Activated CD8-positive, alpha-beta T cell treated with anti-CD3 and anti-CD28 coated beads, Interleukin-2, amount 10 ng/mL, durations not matched to agents 7 days and 5 days (primary cell): ENCODE measurements at places on chromosomes 16 and 17. TPM values are rescaled to one million over a fixed set of nuclear protein-coding genes. Genes with fewer than 3 reads are reported as not detected.

DNA sequence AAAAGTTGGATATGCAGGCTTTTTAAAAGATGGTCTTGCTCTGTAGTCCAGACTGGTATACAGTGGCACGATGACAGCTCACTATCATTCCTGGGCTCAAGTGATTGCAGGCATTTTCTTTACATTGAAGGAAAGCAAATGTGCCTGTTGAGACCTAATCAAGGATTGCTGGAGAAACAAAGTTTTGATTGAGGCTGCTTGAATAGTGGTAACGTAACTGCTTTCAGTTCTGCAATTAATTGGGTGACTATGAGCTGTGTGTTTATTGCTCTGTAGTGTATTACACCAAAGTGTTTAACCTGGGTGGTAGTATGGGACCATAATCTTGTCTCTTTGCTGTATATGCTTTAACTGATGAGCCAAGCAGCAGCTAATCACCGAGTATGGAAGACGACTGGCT is 2.3 kb downstream of the UBB start:
- peaks cover 38% of the 10 kb centered on the region for H3K36me3 ChIP-seq
- peaks cover 49% of the 10 kb centered on the region for H3K4me1 ChIP-seq
- H3K27me3 ChIP-seq, result peaks cover 4% of the 10 kb centered on the region

- no peak overlapping the region for H3K27ac ChIP-seq
- H3K36me3 ChIP-seq, result no peaks in the 10 kb centered on the region
- no peak overlapping the region for H3K4me3 ChIP-seq
- no peak for DNase-seq
Measured at GRCh38 chr17:10743316-10744009, 13.6 kb upstream of the TMEM220 start.

DNA sequence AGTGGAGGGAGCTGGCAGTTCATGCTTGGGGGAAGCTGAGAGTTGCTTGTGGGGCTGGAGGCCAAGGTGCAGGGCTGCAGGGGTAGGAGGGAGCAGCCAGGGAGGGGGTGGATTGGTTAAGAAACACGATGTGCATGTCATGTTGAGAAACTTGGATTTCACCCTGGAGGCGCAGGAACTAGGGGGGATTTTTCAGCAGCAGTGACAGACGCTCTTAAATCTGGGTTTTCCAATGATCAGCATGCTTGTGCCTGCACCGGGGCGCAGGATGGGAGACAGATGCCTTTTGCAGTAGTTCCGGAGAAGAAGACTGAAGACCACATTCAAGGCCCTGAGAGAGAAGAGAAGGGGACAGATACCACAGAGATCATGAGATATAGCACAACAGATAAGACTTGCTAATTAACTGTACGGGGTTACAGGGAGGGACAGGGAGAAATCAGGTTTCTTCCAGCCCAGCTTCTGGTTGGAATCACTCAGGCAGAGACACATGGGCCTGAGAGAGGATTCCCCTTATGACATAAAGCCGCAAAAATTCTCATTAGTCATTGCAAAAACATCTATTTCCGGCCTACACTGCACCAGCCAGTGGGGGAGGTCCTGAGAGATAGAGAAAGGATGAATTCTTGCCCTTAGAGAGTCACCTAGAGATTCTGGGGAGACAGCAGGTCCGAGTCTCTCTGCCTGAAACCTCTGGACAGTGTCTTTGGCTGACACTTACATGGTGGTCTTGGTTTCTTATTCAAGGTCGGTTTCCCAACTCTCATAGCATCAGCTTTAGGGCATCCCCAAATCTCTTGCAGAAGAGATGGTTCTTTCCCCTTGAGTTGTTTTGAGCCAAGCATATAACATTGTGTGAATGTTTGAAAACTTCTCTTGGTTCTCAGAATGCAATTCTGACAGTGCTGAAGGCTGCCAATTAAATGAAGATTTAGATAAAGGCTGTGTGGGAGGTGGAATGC is 27.1 kb downstream of the CDH13 start:
- H3K4me3 ChIP-seq, result peak overlapping the region; percentile 44
- peak; percentile 67 for DNase-seq
- H3K27ac ChIP-seq, result peak overlapping the region; percentile 98
- H3K4me1 ChIP-seq, result peaks cover 96% of the 10 kb centered on the region
- H3K27me3 ChIP-seq, result no peaks in the 10 kb centered on the region

- H3K27me3 ChIP-seq, result no peaks in the 10 kb centered on the region
- H3K4me1 ChIP-seq, result peaks cover 46% of the 10 kb centered on the region
- peak overlapping the region; percentile 100 for H3K4me3 ChIP-seq
Measured at GRCh38 chr17:42608305-42609181, 631 bp downstream of the RETREG3 start.

- peaks cover 44% of the 10 kb centered on the region for H3K36me3 ChIP-seq
- no peak overlapping the region for H3K27ac ChIP-seq
- DNase-seq, result no peak
- H3K4me1 ChIP-seq, result peaks cover 2% of the 10 kb centered on the region
- H3K27me3 ChIP-seq, result no peaks in the 10 kb centered on the region
Measured at GRCh38 chr16:22328081-22328725, 31.0 kb downstream of the POLR3E start.

DNA sequence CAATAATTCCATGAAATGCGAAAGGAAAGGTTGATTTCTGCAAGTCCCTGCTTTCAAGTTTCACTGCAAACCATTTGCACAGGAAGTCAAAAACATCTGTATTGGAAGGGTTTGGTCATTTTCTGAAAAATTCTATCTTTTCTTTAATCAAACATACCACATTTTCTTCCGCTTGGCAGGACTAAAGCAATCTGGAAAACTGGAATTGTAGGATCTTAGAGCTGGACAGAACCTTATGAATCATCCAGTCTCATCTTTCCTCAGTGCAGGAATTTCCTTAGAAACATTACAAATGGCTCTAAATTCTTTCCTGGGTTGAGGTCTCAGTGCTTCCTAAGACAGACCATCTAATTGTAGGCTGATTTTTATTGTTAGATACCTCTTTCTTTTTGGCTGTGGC is 111.5 kb upstream of the ELAC2 start:
- no peaks in the 10 kb centered on the region for H3K27me3 ChIP-seq
- H3K4me3 ChIP-seq, result no peak overlapping the region
- H3K27ac ChIP-seq, result no peak overlapping the region

GRCh38 chr17:73430165-73430680 is 118.4 kb upstream of the CDC42EP4 start:
- no peak overlapping the region for H3K4me3 ChIP-seq
- peak overlapping the region; percentile 25 for H3K27ac ChIP-seq
- peaks cover 24% of the 10 kb centered on the region for H3K4me1 ChIP-seq
- DNase-seq, result no peak
- no peaks in the 10 kb centered on the region for H3K27me3 ChIP-seq

- H3K27me3 ChIP-seq, result no peaks in the 10 kb centered on the region
- DNase-seq, result no peak
- H3K4me1 ChIP-seq, result peaks cover 14% of the 10 kb centered on the region
- H3K4me3 ChIP-seq, result no peak overlapping the region
- H3K36me3 ChIP-seq, result peaks cover 6% of the 10 kb centered on the region
- H3K27ac ChIP-seq, result no peak overlapping the region
Measured at GRCh38 chr17:75758131-75758905, 6.7 kb downstream of the GALK1 start.

DNA sequence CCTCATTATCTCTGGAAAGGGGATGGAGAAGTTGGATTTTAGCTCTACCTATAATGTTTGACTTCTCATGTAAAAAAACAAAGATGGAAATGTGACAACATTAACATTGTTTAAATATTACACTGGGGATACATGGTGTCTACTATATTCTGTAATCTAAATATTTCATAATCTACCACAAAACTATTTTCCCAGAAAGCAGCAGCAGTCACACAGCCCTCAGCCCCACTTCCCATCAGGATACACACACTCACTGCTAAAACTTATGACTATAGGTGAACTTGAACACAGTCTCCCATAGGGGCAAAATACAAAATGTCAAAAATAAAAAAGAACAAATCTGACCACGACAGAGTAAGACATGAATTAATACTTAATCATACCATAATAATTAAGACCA is 95.7 kb downstream of the KANSL1 start:
- no peak for DNase-seq
- peaks cover 20% of the 10 kb centered on the region for H3K36me3 ChIP-seq
- peaks cover 28% of the 10 kb centered on the region for H3K4me1 ChIP-seq
- H3K27ac ChIP-seq, result no peak overlapping the region
- no peak overlapping the region for H3K4me3 ChIP-seq

- no peaks in the 10 kb centered on the region for H3K27me3 ChIP-seq
- no peak overlapping the region for H3K27ac ChIP-seq
- H3K4me3 ChIP-seq, result no peak overlapping the region
- peak; percentile 64 for DNase-seq
- H3K36me3 ChIP-seq, result peaks cover 47% of the 10 kb centered on the region
- peaks cover 60% of the 10 kb centered on the region for H3K4me1 ChIP-seq
Measured at GRCh38 chr17:57995076-57995956, 7.3 kb upstream of the VEZF1 start.

- H3K27me3 ChIP-seq, result peaks cover 21% of the 10 kb centered on the region
- peaks cover 9% of the 10 kb centered on the region for H3K36me3 ChIP-seq
- no peak for DNase-seq
- H3K4me1 ChIP-seq, result peaks cover 41% of the 10 kb centered on the region
- peak overlapping the region; percentile 67 for H3K27ac ChIP-seq
Measured at GRCh38 chr17:81651692-81652091, 4.7 kb downstream of the PDE6G start.

DNA sequence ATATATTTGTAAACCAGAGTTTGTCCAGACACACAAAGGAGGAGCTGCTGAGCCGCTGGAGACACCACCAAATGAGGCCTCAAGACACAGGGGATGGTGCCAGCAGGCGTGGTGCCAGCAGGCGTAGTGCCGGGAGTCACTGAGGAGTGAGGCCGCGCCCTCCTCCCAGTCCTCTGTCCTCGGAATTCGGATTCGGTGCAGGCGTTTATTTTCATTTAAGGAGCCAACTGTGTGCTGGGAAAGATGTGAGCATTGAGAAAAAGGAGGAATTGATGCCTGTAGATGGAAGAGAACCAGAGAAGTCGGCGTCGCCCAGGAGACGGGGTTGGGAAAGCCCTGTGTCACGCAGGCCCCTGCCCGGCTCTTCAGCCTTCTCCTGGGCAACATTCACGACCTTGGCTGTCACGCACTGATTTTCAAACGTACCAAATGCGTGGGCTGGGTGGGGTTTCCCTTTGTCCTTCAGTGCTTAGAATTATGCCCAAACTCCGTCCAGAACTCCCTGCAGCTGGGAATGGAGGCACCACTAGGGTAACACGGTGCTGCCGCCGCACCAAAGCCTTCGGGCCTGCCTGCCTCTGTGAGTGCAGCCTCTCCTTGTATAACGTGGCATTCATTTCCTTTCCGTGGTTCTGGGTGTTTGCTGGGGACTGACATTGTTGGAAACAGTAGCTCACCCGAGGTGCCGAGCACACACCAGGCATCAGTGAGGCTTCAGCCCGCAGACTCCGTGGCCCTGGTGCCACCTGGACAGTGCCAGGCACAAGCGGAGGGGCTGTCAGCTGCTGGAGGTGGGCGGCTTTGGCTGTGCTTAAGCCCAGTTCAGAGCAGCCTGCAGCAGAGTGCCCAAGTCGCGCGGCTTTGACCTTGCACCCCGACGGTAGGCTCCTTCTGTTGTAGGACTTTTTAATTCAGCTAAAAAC is 49.0 kb upstream of the CHMP6 start:
- H3K36me3 ChIP-seq, result peaks cover 41% of the 10 kb centered on the region
- no peaks in the 10 kb centered on the region for H3K27me3 ChIP-seq
- no peak overlapping the region for H3K4me3 ChIP-seq
- H3K27ac ChIP-seq, result peak overlapping the region; percentile 30
- H3K4me1 ChIP-seq, result peaks cover 34% of the 10 kb centered on the region

GRCh38 chr17:68860941-68861340 is 94.3 kb downstream of the ABCA8 start:
- H3K36me3 ChIP-seq, result no peaks in the 10 kb centered on the region
- H3K27ac ChIP-seq, result no peak overlapping the region
- no peaks in the 10 kb centered on the region for H3K27me3 ChIP-seq
- H3K4me1 ChIP-seq, result no peaks in the 10 kb centered on the region

DNA sequence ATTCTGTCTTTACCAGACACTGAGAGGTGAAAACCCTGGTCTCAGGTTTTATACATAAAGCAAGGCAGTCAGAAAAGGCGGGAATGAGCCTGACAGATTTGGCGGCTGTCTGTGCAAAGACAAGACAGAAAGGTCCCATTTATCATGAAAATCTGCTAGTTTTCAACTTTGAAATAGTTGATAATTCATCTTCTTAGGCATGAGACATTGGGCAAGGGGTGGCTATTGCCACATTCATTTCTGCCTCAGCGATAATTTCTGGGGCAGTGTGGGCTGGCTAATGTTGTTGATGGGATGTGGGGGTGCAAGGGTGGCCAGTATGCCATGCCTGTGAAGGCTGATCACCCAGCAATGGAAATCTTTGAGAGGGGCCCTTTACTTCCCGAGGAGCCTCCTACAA is 173.8 kb upstream of the RPH3AL start:
- peaks cover 1% of the 10 kb centered on the region for H3K4me1 ChIP-seq
- no peak overlapping the region for H3K4me3 ChIP-seq
- H3K27me3 ChIP-seq, result no peaks in the 10 kb centered on the region
- H3K27ac ChIP-seq, result no peak overlapping the region

- peaks cover 12% of the 10 kb centered on the region for H3K27me3 ChIP-seq
- no peak overlapping the region for H3K27ac ChIP-seq
- H3K4me1 ChIP-seq, result no peaks in the 10 kb centered on the region
- no peak overlapping the region for H3K4me3 ChIP-seq
- H3K36me3 ChIP-seq, result no peaks in the 10 kb centered on the region
Measured at GRCh38 chr16:20610892-20611349, 34.8 kb upstream of the ACSM2B start.

DNA sequence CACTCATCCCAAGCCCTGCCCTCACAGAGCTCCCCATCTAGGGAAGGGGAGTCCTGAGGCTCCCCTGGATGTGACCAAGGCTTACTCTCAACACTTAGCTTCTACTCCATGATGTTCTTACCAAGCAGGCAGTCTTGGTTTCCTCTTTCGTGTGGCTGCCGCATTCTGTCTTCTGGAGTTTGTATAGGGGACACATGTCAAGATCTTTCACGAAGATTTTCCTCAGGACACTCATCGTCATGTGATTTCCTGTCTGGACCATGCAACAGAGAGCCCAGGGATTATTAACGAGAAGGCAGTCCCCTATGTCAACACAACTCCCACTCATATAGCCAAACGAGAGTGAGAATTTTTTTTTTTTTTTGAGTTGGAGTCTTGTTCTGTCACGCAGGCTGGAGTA is 10.4 kb downstream of the PRSS54 start:
- H3K27ac ChIP-seq, result no peak overlapping the region
- DNase-seq, result no peak
- no peak overlapping the region for H3K4me3 ChIP-seq

DNA sequence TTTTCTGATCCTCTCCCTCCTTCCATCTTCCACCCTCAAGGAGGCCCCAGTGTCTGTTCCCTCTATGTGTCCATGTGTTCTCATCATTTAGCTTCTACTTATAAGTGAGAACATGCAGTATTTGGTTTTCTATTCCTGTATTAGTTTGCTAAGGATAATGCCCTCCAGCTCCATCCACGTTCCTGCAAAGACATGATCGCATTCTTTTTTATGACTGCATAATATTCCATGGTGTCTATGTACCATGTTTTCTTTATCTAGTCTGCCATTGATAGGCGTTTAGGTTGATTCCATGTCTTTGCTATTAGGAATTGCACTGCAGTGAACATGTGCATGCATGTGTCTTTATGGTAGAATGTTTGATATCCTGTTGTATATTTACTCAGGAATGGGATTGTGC is 275.1 kb downstream of the BCAS3 start:
- no peak overlapping the region for H3K4me3 ChIP-seq
- no peaks in the 10 kb centered on the region for H3K27me3 ChIP-seq
- DNase-seq, result no peak
- no peaks in the 10 kb centered on the region for H3K36me3 ChIP-seq

Gene PLA2G10
- not detected for total RNA-seq

Gene GGA2
- 111 TPM for total RNA-seq

Gene GLOD4
- total RNA-seq, result 57.5 TPM

Gene SLC35G6
- total RNA-seq, result not detected

Gene RNF227
- total RNA-seq, result 4.2 TPM

Gene SMURF2
- total RNA-seq, result 16.4 TPM

Gene HES7
- 0.29 TPM for total RNA-seq

Gene NOG
- 0.95 TPM for total RNA-seq

Gene LRRC75A
- 3.6 TPM for total RNA-seq
